ENCODE measurements at places on chromosomes 6 and 20. TPM values are rescaled to one million over a fixed set of nuclear protein-coding genes. Genes with fewer than 3 reads are reported as not detected.

Gene HRH3
- not detected for polyA plus RNA-seq

GRCh38 chr6:129345890-129346289 is 364.1 kb downstream of the ARHGAP18 start:
- DNase-seq: no peak

GRCh38 chr20:54048891-54049545 is 21.4 kb downstream of the BCAS1 start:
- no peak for DNase-seq

DNA sequence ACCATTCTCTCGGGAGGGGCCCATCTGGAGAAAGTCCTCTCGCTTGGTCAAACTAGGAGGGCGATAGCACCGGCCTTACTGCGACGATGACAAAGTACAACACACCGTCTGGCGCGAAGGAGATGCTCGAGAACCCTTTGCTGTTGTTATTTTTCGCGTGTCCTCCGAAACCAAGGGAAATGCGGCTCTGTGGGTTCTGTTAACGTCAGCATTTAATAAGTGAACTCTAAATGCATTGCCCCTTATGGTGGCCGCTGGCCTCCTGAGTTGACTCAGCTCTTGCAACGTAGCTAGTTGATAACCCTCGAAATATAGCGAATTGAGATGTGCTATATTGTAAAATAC is 577 bp upstream of the SCAND1 start:
- no peak for DNase-seq

Gene IRF4
- polyA plus RNA-seq: 0.24 TPM

DNA sequence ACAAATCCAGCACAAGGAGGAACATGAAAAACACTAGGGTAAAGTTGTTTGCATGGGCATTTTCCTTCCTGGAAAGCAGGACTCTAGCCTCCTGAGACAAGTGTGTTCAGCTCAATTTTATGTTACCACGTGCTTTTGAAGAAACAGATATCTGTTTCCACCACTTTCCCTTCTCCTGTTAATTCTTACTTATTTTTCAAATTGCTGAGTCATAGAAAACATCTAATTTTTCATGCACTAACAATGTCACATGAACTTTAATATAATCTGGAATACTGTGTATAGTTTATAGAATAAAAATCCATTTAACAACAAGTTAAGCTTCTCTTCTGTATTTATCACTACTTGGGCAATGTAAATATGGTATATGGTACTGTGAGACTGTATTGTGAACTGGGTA is 174.2 kb downstream of the ISM1 start:
- no peak for DNase-seq

DNA sequence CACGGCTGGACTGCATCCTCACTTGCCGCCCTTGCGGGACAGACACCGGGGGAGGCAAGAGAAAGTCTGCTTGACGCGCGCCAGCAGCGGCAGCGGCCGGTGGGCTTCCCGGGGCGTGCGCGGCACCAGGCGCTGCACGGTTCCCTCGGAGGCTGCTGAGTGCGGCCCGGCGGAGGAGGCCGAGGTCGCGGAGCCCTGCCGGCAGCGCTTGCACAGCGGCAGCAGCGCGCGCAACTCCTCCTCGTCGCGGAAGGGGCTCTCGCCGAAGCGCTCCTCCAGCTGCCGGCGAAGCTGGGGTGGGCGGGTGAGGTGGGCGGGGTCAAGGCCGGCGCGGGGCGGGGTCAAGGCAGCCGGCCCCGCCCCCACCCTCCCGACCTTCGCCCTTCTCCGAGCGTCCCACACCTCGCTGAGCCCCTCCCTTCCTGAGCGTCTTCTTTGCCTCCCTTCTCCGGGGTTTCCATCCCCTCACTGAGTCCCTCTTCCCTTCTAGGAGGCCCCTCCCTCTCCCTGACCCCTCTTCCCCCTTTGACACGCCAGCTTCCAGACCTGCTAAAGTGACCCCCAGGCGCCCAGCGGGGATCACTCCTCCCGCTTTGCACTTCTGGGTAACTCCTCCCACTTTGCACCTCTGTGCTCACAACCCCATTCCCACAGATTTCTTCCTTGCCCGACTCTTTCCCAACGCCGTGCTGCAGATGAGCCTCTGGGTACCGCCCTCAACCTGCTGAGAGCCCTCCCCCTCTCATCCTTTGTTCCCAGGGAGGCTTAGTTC is 8.8 kb downstream of the DUSP15 start:
- no peak for DNase-seq

Gene MRPS26
- polyA plus RNA-seq: 61.6 TPM

GRCh38 chr20:19381947-19382346 is 169.5 kb downstream of the SLC24A3 start:
- DNase-seq: no peak

- DNase-seq: no peak
Measured at GRCh38 chr20:7850775-7851490, 89.3 kb downstream of the HAO1 start.

DNA sequence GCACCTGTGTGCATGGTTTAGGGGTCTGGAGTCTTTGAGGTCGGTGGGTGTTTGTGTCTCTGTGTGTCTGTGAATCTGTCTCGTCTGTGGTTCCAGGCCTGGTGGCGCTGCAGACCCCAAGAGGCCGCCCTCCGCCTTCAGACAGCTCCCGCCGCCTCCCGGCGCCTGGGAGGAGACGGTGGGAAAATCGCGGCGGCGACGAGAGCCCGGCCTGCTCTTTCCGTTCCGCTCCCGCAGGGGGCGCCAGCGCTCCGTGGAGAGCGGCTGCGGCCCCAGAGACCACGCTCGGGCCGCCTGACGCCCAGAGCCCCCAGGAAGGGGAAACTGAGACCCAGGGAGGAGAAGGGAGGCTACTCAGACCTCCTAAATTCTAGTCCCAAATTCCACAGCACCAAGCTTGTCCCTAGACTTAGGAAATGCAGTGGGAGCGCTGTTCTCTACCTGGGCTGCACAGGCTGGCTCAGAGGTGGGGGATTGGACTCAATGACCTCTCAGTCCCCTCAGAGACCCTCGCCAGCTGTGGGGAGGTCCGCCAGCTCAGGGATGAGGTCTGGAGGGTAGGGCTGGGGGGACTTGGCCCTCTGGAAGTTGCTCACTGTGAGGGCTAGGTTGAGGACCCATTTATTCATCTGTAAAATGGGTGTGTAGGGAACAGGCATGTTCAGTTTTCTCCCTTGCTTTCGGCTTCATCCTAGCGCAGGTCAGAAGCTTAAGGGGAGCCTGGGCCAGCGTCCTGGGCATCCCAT is 36.9 kb upstream of the BLCAP start:
- DNase-seq: no peak

DNA sequence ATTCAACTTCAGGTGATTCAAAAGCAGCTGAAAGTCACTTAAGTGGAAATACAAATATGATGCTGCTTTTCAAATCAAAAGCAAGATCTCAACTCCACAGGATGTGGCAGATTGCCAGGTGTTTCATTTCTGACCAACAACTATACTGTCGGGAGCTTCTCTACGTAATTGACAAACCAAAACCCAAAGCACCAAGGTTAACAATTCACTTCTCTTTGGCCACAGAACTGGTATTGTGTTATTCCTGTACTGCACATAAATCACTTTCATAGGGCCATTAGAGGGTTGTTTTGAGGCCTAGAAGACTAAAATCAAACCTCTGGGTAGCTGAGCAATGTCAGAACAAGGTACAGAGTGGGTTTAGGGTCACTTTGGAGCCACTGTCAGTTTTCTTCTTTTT is 169.7 kb downstream of the HAO1 start:
- no peak for DNase-seq

DNA sequence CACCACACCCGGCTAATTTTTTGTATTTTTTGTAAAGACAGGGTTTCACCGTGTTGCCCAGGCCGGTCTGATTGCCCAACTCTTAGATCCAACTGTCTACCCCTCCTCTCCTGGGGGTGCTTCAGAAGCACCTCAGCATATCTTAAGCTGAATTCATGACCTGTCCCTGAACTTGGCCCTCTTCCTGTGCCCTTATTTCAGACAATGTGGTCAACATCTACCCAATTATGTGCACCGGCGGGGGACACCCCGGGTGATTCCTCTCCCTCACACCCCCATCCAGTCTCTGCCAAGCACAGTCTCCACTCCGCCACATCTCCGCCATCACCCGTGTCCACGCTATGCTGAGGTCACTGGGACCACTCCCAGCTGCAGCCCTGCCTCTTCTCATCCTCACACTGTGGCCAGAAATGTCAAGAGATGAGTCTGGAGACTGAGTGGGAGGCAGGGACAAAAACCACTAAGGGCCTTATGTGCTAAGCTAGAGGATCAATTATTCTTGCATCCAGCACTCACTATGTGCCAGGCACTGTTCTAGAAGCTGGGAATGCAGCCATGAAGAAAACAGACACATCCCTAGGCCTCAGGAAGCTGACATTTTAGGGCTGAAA is 111.9 kb downstream of the ARMC2 start:
- DNase-seq: no peak

GRCh38 chr6:160400446-160400845 is 52.3 kb downstream of the SLC22A3 start:
- DNase-seq: no peak

DNA sequence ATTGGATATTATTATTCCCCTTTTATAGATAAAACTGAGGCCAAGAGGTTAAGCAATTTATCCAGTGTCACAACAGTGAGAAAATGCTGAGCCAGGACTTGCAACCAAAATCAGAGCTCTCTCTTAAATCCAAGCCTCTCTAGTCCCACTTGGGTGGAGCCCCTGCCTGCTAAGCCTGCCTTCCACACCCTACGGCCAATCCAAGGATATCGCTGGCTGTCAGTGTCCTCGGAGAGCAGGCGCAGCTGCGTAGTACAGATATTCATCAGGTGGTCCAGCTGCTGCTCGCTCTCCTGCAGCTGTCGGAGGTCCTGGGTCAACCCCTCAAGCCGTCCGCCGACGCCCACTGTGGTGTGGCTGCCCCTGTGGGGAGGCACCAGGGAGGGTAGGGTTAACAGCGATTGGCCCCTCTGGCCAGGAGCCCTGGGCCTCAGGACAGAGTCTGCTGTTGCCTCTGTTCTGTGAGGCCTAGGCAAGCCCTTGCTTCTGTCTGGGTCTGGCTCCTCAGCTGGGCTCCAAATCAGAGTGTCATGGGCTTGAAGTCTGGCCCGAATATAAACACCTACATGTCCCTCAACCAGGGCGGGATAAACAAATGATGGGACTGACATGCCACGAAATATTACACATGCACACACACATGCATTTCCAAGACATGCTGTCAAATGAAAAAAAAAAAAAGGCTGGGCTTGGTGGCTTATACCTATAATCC is 3.9 kb upstream of the NECAB3 start:
- no peak for DNase-seq

Gene BHLHE23
- not detected for polyA plus RNA-seq

Gene GHRH
- polyA plus RNA-seq: not detected

Gene FOXF2
- polyA plus RNA-seq: 0.24 TPM

DNA sequence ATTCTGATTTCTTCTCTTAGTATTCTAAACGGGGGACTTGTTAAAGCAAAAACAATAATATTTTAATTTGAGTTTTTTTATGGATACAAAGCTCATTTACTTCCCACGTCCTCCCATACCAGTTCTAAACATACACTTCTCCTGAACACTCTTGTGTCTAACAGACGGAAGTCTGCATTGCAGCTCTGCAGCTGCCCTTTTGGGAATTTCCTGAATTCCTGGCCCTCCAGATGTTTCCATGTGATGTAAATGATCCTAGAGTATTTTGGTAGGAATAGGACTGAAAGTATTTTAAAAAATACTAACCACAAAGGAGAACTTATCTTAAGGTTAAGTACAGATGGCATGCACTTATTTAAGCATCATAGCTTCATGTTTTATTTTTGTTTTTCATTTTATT is 886.7 kb downstream of the TBC1D32 start:
- DNase-seq: no peak

- DNase-seq: no peak
Measured at GRCh38 chr20:32536851-32537656, 48.1 kb downstream of the NOL4L start.

DNA sequence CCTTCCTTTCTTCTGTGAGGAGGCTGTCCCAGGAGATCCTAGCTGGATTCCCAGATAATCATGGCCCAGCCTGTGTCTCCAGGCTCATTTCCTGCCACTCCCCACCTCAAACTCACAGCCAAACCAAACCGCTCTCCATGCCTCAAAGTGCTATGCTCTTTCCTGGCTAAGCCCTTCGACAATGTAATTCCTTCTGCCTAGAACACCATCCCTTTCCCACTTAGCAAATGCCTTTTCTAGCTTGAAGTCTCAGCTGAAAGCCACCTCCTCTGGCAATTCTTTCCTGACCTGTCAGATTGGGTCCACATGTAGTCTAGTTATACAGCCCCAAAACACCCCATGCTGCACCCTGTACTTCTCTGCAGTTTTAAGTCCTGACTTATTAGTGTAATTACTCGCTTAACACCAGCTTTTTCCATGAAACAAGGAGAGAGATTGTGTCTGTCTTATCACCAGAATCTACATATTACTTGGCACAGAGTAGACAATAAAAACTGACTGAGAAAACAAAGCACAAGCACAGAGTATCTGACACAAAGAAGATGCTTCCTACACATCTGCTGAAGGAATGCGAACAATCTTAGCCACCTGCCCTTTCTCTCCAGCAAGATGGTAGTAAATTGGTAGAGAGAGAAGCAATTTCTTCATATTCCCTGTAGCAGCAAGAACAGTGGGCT is 5.4 kb downstream of the TRIM26 start:
- DNase-seq: no peak

DNA sequence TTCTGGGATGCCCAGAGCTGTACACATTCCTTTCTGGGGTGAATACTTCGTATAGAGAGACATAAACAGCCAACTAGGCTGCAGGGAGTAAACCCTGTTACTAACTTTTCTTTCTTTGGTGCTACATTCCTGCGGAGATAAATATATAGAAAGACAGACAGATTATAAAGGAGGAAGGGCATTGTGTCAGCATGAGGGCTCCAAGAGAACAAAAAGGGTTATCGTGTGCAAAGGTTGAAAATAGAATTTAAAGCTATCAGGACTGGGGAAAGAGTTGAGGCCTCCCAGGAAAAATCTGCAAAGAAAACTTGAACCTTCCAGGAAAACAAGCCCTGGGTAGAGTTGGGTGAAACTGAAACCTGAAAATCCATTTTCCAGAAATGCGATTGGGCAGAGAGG is 68.0 kb downstream of the TMEM170B start:
- DNase-seq: no peak

DNA sequence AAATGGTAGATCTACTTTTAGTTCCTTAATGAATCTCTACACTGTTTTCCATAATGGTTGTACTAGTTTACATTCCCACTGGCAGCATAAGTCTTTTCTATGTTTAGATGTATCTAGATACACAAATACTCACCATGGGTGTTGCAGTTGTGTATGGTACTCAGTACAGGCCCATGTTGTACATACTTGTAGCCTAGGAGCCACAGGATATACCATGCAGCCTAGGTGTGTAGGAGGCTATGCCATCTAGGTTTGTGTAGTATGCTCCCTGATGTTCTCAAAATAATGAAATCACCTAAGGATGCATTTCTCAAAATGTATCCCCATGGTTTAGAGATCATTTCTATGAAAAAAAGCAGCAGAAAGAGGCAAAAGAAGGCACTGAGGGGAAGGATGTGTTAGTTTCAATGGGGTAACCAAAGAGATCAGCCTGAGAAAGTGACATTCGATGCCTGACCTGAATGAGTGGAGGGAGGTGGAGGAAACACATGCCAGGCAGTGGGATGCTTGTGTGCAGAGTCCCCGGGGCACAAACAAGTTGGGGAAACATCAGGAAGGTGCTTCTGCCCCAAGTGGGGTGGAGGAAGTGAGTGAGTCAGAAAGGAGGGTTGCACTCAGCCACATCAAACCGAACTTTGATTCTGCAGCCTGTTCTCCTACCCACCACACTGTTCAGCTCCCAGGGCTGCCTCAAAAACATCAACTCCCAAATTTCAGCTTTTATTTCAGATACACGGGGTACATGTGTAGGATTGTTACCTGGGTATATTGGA is 191.2 kb downstream of the ZNF217 start:
- no peak for DNase-seq

Gene NOX3
- polyA plus RNA-seq: 1.1 TPM
